GM23248 (cell line): ENCODE measurements at places on chromosomes 3 and 15.

GRCh38 chr15:83144771-83145170 lies 37.3 kb downstream of the TM6SF1 start:
- no peak for DNase-seq

GRCh38 chr3:157103860-157104259 lies 56.1 kb downstream of the CCNL1 start:
- DNase-seq = no peak

GRCh38 chr3:192212335-192212734 lies 515.0 kb downstream of the FGF12 start:
- DNase-seq = no peak

DNA sequence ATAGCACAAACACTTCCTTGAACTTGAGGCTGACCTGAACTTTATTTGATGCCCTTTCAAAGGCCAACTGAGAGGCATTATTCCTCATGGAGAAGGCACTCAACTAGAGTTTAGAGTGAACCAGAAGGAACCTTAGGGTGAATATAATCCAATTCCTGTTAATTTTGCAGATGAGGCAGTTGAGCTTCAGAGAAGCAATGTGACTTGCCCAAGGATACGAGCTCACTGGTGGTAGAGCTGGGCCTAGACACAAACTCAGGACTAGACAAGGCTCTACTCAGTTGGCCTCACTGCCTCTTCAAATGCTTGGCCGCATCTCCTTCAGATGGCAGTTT lies 172.7 kb upstream of the ADAMTS9 start:
- no peak for DNase-seq

DNA sequence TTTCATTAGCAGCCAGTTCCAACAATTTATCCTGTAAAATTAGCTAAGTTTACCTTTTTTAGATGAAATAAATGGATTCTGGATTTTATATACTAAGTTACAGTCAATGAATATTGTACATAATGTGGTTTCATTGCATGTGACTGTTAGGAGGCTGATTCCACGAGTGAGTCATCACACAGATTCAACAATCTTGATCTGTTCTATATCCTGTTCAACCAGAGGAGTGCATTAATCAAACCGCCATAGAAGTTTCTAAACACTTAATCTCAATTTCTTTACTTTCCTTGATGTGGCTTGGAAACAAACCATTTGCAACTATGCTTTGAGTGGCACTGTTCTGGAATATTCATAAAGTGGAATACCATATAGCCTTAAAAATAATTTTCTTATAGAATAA lies 15.3 kb downstream of the DNAJC13 start:
- DNase-seq = peak; percentile 77
